Prostate gland (tissue), 2 donors: ENCODE measurements at places on chromosomes 12 and 14. TPM values are rescaled to one million over a fixed set of nuclear protein-coding genes. Genes with fewer than 3 reads are reported as not detected.

RTL1 gene
- not detected for total RNA-seq

ASCL1 gene
- total RNA-seq, result 0.34 TPM

GRCh38 chr12:19093218-19093617, 36.3 kb upstream of the PLEKHA5 start:
- DNase-seq, result no peak
- H3K27me3 ChIP-seq, result no peaks in the 10 kb centered on the region
- no peaks in the 10 kb centered on the region for H3K4me1 ChIP-seq
- H3K27ac ChIP-seq, result no peak overlapping the region
- H3K4me3 ChIP-seq, result no peak overlapping the region

DNA sequence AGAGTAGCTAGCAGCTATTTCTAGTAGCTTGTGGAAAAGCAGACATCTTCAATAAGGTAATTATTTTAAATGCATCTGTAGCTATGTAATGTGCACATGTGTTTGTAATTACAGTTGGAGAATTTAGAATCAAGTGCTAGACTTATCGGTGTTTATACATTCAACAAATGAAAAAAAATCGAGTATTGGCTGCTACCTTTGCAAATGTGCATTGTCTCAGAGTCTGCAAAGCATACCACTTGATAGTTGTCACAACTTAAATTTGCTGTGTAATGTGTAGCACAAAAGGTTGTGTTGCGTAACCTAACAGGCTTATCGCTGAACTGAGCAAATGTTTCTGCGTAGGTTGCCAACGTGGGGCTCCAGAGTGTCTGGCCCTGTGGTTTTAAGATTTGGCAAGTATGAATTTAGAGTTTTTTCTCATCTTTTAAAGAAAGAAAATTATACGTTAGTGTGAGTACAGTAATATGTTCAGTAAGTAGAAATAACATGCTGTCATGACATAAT, 44.3 kb downstream of the TMTC2 start:
- DNase-seq, result no peak
- H3K27ac ChIP-seq, result no peak overlapping the region

DNA sequence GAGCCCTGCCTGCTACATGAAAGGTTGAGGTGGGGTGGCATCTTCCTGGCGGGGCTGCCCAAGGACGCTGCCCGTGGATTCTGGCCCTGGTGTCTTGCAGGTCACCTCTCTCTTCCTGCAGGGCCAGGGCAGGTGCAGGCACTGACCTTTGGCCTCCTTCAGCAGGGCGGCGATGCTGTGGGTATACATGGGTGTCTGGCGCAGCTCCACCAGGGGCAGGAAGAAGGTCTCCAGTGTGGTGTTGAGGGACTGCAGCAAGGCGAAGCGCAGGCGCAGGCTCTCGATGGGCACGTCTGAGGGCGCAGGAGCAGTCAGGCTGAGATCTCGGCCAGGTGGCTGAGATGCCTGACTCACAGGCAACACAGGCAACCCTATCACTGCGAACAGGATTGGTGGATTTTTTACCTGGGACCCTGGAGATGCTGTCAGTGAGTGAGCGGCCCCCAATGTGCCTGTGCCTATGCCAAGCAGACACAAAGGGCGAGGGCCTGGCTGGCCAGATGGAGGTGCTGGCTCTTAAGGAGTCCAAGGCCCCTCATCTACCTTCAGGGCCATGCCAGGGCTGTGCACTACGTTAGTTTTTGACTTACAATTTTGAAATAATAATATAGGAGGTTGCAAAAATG, 45.7 kb downstream of the TRAFD1 start:
- H3K4me3 ChIP-seq, result no peak overlapping the region
- no peak for DNase-seq
- H3K27ac ChIP-seq, result no peak overlapping the region
- H3K36me3 ChIP-seq, result no peaks in the 10 kb centered on the region
- no peaks in the 10 kb centered on the region for H3K27me3 ChIP-seq
- no peaks in the 10 kb centered on the region for H3K4me1 ChIP-seq

DNA sequence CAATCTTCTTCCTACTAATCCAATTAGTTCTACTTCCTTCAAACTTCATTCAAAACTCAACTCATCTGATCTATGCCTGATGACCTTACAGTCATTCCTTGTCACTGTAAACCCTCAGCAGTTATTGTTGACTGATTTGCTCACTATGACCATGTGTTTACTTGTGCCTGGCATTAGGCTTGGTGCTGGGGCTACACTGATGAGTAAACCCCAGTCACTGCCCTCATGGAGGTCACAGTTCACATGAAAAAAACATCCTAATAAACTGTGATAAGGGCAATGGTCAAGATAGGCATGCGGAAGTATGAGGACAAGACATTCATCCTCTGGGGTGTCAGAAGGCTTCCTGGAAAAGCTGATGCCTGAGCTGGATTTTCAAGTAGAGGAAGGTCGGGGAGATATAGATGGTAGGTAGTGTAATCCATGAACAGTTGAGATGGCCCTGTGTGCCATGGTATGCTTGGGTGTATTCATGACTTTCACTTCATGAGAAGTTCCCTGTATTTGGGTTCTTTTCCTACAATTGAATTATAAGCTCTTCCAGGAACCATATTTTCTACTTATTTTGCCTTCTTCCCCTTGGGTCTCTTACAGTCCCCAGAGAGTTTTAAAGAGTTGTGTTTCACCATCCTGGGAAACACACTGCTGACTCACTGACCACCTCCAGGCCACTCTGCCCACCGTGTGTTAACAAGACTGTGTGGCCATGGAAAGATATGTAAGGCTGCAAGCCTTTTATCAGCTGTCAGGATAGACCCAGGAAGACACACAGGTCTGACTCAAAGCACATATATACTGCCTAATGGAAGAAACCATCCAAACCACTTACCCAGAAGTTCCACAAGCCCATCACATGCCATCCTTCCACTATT, 38.7 kb upstream of the DUSP6 start:
- H3K27me3 ChIP-seq, result no peaks in the 10 kb centered on the region
- no peak overlapping the region for H3K4me3 ChIP-seq
- H3K4me1 ChIP-seq, result no peaks in the 10 kb centered on the region
- no peak for DNase-seq

DNA sequence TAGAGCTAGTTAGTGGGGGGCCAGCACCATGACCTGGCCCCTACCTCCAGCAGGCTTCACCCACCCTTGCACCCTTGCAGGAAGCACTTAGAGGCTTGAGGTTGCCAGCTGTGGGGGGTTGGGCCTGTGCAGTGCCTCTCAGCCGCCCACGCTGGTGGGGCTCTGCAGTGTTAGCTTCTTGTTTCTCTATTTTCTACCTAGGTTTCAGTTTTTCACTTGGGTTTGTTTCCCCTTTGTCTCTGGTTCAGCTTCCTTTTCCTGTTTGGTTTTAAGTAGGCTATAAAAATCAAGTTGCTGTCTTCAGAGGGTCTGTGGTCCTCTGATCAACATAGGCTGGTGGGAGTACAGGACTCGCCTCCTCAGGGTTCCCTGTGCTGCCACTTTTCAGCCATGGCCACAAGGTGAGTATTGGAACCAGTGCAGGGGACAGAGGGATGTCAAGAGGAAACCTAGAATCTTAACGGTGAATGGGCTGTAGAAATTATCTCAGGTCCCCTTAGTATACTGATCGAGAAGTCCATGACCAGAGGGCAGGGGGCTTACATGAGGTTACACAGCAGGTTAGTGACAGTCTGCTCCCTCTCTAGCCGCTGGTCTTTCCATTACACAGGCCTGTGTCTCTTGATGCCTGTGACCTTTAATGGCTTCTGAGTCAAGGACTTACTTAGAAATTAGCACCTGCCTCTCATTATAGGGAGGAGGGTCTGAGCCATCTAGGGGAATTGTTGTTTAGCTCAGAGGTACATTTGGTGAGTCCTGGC, at the start of gene EVL:
Gene EVL, plus strand, starts transcription at position 312 of the 761 bp plus-strand sequence. Its CDS starts 79 bp downstream, at position 391.
- H3K27me3 ChIP-seq, result no peaks in the 10 kb centered on the region
- H3K36me3 ChIP-seq, result no peaks in the 10 kb centered on the region
- no peaks in the 10 kb centered on the region for H3K4me1 ChIP-seq
- H3K27ac ChIP-seq, result no peak within 1 kb of the TSS
- no peak for DNase-seq
- no peak within 1 kb of the TSS for H3K4me3 ChIP-seq

DNA sequence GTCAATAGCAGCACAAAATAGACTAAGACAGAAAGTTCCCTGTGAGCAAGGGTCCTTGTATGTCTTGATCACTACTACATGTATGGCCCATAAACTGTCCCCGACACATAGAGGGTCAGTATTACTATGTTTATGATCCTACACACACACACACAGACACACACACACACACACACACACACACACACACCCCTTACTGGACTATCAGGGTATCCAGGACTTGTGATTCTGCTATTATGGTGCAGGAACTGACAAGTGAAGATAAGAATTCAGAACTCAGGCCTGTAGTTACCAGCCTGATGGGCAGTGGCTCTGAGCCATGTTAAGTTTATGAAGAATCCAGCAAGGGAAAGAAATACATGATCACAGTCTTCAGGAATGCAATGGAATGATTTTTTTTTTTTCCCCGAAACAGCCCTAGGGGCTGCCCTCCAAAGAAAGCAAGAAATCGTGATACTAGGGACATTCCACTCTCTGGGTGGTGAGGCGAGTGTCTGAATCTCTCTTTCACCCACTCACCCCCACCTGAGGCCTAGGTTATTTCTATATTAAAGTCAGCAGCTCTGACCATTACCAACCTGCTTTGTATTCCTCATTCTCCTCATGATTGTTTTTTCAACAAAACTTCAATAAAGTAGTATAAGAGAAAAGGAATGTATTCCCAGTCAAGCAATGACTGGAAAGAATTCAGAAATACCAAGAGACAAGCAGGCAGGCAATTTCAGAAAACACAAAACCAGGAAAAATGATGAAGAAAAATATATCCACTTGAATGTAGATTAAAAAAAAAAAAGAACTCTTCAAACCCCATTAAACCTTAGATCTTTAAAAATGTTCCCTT, 105.8 kb downstream of the AVPR1A start:
- no peaks in the 10 kb centered on the region for H3K4me1 ChIP-seq
- no peaks in the 10 kb centered on the region for H3K36me3 ChIP-seq
- no peak overlapping the region for H3K27ac ChIP-seq
- no peak overlapping the region for H3K4me3 ChIP-seq

DNA sequence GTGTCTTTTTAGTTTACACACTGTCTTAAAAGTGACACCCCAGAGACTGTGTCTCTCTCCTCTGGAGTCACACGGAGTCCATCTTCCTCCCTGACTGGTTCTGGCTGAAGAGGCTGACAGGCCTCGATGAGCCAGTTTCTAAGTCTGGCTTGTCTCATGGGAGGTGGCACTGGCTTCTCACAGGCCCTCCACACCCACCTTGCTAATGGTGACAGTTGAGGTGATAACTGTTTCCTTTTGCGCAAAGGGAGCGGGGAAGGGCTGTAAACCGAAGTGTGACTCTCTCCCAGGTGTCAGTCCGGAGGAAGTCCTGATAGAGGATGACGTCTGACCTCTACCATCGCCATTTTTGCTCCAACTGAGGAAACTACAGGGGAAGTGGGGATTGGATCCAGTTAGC, 30.2 kb downstream of the KCTD10 start:
- no peaks in the 10 kb centered on the region for H3K36me3 ChIP-seq
- H3K27me3 ChIP-seq, result no peaks in the 10 kb centered on the region
- H3K4me1 ChIP-seq, result peaks cover 17% of the 10 kb centered on the region

- H3K27ac ChIP-seq, result no peak overlapping the region
- no peaks in the 10 kb centered on the region for H3K4me1 ChIP-seq
- DNase-seq, result no peak
- no peak overlapping the region for H3K4me3 ChIP-seq
- H3K27me3 ChIP-seq, result no peaks in the 10 kb centered on the region
- H3K36me3 ChIP-seq, result no peaks in the 10 kb centered on the region
These were observed 115.0 kb upstream of the IGF1 start for GRCh38 chr12:102595315-102595714.
